Thoracic aorta (tissue), 2 donors: ENCODE measurements at places on chromosomes 7 and 10. TPM values are rescaled to one million over a fixed set of nuclear protein-coding genes. Genes with fewer than 3 reads are reported as not detected.
A peak's percentile ranks its signal among the peaks of the same experiment; 100 is the strongest.

GRCh38 chr7:17099083-17099973, 199.1 kb upstream of the AHR start:
- peaks cover 6% of the 10 kb centered on the region for H3K4me1 ChIP-seq
- DNase-seq, result no peak
- H3K27me3 ChIP-seq, result no peaks in the 10 kb centered on the region
- H3K27ac ChIP-seq, result peak overlapping the region; percentile 5
- no peaks in the 10 kb centered on the region for H3K36me3 ChIP-seq

DNA sequence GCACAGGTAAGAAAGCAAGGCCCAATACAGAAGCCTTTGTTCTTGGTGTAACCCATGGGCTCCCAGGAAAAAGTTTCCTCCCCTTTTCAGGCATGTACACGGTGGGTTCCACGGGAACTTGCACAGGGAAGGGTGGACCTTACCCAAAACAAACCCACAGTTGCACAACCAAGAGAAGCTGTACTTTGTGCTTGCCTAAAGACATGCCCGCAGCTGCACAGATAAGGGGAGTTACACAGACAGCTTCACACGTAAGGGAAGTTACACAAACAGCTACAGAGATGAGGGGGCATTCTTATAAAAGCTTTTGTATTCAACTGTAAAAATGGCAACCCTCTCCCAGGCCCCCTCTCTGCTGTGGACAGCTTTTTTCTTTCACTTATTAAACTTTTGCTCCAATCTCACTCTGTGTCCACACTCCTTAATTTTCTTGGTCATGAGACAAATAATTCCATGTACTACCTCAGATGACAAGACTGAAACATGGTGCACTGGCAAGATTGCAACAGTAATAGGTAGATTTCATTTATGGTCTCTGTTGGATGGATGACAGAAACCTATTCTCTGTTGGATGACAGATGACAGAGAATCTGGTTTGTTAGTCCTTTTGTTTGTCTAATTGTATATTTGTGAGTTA, 72.9 kb downstream of the ATE1 start:
- DNase-seq, result no peak
- H3K36me3 ChIP-seq, result peaks cover 5% of the 10 kb centered on the region
- no peaks in the 10 kb centered on the region for H3K27me3 ChIP-seq
- no peak overlapping the region for H3K4me3 ChIP-seq
- H3K27ac ChIP-seq, result no peak overlapping the region
- H3K4me1 ChIP-seq, result no peaks in the 10 kb centered on the region

GRCh38 chr10:17219024-17219423, 9.0 kb upstream of the VIM start:
- H3K36me3 ChIP-seq, result no peaks in the 10 kb centered on the region
- H3K27ac ChIP-seq, result no peak overlapping the region
- no peak for DNase-seq
- H3K4me1 ChIP-seq, result peaks cover 53% of the 10 kb centered on the region
- H3K4me3 ChIP-seq, result no peak overlapping the region

DNA sequence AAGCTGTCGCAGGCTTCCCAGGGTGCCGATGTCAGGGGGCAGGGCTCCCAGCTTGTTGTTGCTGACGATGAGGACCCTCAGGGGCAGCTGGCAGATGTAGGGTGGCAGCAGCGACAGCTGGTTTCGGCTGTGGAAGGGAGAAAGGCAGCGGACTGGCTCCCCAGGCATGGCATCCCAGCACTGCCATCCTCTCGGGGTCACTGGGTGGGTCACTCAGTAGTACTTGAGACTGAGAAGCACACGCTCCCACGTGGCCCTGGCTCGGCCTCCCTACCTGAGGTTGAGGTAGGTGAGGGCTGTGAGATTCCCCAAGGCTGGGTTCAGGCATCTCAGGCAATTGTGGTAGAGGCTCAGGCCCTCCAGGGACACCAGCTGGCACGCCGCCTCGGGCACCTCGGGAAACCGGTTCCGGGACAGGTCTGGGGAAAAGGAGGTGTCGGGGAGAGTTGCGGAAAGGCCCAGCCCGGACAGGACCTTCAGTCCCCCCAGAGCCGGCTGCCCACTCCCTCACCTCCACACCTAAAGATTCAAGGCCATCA, 3.8 kb downstream of the LRCH4 start:
- H3K36me3 ChIP-seq, result peaks cover 42% of the 10 kb centered on the region
- no peak overlapping the region for H3K4me3 ChIP-seq
- H3K27ac ChIP-seq, result no peak overlapping the region
- DNase-seq, result no peak

GRCh38 chr10:31340343-31340742, 21.3 kb downstream of the ZEB1 start:
- peaks cover 43% of the 10 kb centered on the region for H3K4me1 ChIP-seq
- no peaks in the 10 kb centered on the region for H3K27me3 ChIP-seq
- no peak overlapping the region for H3K4me3 ChIP-seq

GRCh38 chr10:72515455-72515854, 110.4 kb downstream of the MICU1 start:
- no peaks in the 10 kb centered on the region for H3K27me3 ChIP-seq
- no peak overlapping the region for H3K27ac ChIP-seq
- H3K4me3 ChIP-seq, result no peak overlapping the region
- H3K36me3 ChIP-seq, result no peaks in the 10 kb centered on the region

GRCh38 chr7:128380483-128381106, 19.1 kb upstream of the PRRT4 start:
- H3K27me3 ChIP-seq, result no peaks in the 10 kb centered on the region
- no peaks in the 10 kb centered on the region for H3K36me3 ChIP-seq
- H3K4me1 ChIP-seq, result no peaks in the 10 kb centered on the region
- no peak overlapping the region for H3K4me3 ChIP-seq

Gene RBM20
- total RNA-seq, result 13.9 TPM

Gene AKR1C4
- total RNA-seq, result not detected

Gene CCDC71L
- total RNA-seq, result 101 TPM

Gene FGL2
- total RNA-seq, result 163 TPM
